Thymus (tissue), 14 donors: ENCODE measurements at places on chromosomes 5 and 9. TPM values are rescaled to one million over a fixed set of nuclear protein-coding genes. Genes with fewer than 3 reads are reported as not detected.

Gene PCDHGA10
- 0.61 TPM for total RNA-seq

Gene MLANA
- not detected for total RNA-seq

Gene PCDHGA7
- 0.28 TPM for total RNA-seq

Gene LMX1B
- total RNA-seq, result 0.05 TPM
